ENCODE measurements at places on chromosomes 2 and 18. TPM values are rescaled to one million over a fixed set of nuclear protein-coding genes. Genes with fewer than 3 reads are reported as not detected.

GRCh38 chr2:233115741-233116140, 55.6 kb downstream of the INPP5D start:
- DNase-seq, result no peak
- no peaks in the 10 kb centered on the region for H3K36me3 ChIP-seq
- no peak overlapping the region for H3K27ac ChIP-seq
- no peaks in the 10 kb centered on the region for H3K27me3 ChIP-seq

HS1BP3 gene
- 13.4 TPM for total RNA-seq

DNA sequence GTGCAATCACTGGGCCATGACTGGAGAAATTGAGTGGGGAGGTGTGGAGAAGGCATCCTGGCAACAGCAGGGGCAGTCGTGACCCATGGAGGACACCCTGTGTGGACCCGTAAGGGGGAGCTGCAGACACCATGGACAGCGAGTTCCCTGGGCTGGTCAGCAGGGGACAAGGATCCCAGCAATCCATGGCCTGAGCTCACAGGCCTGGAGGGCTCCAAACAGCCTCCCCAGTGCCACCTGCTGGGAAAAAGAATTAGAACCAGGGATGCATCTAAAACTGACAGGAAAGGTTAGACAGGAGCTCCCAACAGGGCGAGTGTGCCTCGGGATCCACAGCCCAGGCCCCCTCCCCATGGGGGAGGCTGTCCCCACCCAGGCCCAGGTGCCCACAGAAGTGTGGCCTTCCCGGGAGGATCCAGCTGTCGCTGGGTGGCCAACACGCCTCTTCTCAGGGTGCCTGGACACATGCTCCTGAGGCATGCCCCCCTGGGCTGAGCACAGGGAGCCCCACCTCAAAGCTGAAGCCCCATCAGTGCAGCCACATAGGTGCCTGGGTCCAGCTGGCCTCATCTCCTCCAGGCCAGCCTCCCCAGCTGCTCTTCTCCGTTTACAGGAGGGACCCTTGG, 20.5 kb upstream of the KIF1A start:
- H3K36me3 ChIP-seq, result no peaks in the 10 kb centered on the region
- peaks cover 14% of the 10 kb centered on the region for H3K27me3 ChIP-seq
- peaks cover 6% of the 10 kb centered on the region for H3K4me1 ChIP-seq
- H3K27ac ChIP-seq, result no peak overlapping the region
- DNase-seq, result peak; percentile 51
- H3K4me3 ChIP-seq, result no peak overlapping the region

GRCh38 chr2:218892693-218893348, 12.2 kb downstream of the WNT10A start:
- no peak for DNase-seq
- H3K27ac ChIP-seq, result no peak overlapping the region
- peak overlapping the region; percentile 39 for H3K4me3 ChIP-seq
- peaks cover 56% of the 10 kb centered on the region for H3K27me3 ChIP-seq

DNA sequence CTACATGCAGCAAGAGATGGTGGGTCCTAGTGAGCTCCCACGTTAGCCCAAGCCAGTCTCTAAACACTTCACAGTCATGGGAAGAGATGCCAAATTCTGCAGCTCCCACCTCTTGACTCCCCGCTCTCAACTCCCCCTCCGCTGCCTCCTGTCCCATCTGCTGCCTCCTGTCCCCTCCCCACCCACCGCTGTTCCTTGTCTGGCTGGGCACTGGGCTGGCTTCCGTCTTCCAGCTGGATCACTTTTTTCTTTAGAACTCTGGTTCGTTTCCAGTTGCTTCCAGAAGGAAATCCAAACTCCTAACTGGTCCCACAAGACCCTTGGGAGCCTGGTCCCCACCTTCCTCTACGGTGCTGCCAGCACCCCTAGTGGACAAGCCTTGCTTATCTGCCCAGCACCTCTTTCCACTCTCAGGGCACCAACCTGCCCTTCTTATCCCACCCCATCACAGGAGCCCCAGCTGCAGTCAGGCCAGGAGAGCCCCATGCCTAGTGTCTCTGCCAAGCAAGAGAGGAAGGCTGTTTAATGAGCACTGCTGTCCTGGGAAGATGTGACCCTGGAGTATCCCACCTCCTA, 12.1 kb upstream of the TWIST2 start:
- H3K4me1 ChIP-seq, result no peaks in the 10 kb centered on the region
- DNase-seq, result no peak

TDRD15 gene
- total RNA-seq, result not detected

DNA sequence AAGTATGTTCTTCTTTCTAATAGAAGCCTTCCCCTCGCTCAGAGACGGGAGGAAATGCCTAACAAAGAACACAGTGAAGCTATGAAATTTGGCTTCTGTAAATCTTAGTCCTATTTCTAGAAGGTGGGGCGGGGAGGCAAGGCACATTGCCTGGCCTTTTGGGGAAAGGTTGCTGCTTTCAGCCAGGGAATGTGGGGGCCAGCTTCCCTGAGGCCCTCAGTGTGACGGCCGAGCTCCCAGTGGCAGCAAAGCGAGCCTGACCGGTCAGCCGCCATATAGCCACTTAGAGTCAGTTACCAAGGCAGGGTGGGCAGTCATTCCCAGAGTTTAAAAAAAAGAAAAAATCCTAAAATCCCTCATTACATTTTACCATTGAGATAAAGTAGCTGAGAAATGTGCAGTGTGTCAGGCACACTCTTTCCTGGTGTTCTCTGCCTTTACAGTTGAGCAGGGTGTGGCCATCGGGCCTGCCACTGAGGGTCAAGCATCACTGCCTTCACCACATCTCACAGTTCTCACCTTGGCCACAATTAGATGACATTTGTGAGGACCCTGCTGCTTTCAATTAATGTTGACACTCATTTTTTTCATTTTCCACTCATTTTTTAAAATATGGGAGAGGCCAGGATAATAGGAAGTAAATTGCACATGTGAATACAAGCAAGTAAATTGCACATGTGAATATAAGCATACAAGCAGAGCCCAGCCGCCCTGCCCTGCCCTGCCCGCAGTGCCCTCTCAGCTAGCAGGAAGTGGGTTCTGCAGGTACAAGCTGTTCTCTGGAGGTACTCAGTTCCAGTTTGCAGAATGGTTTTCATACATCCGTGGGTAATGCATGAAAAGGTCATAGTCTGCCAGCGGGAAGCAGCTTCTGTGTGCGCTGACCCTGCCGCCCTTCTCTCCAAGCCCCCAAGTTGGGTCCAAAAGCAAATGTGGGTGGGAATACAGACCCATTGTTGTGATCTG, 76.9 kb downstream of the WDSUB1 start:
- DNase-seq, result no peak
- H3K27me3 ChIP-seq, result no peaks in the 10 kb centered on the region
- H3K27ac ChIP-seq, result no peak overlapping the region
- H3K4me1 ChIP-seq, result peaks cover 26% of the 10 kb centered on the region

- no peak for DNase-seq
- H3K4me3 ChIP-seq, result no peak overlapping the region
- H3K27me3 ChIP-seq, result peaks cover 11% of the 10 kb centered on the region
- H3K36me3 ChIP-seq, result no peaks in the 10 kb centered on the region
- H3K4me1 ChIP-seq, result no peaks in the 10 kb centered on the region
Measured at GRCh38 chr2:45024600-45025291, 15.5 kb upstream of the SIX2 start.

GRCh38 chr2:24613154-24613814, 122.2 kb downstream of the NCOA1 start:
- H3K4me3 ChIP-seq, result no peak overlapping the region
- no peaks in the 10 kb centered on the region for H3K36me3 ChIP-seq
- no peaks in the 10 kb centered on the region for H3K27me3 ChIP-seq
- peaks cover 26% of the 10 kb centered on the region for H3K4me1 ChIP-seq

SALL3 gene
- total RNA-seq, result 1.2 TPM

- DNase-seq, result peak; percentile 13
- peaks cover 6% of the 10 kb centered on the region for H3K27me3 ChIP-seq
- no peak overlapping the region for H3K4me3 ChIP-seq
- H3K36me3 ChIP-seq, result no peaks in the 10 kb centered on the region
Measured at GRCh38 chr2:22904126-22904684, 480.8 kb upstream of the KLHL29 start.

- H3K4me1 ChIP-seq, result no peaks in the 10 kb centered on the region
- no peak overlapping the region for H3K4me3 ChIP-seq
Measured at GRCh38 chr2:228629251-228629650, 447.8 kb upstream of the SPHKAP start.

SKA1 gene
- total RNA-seq, result 0.38 TPM

DNA sequence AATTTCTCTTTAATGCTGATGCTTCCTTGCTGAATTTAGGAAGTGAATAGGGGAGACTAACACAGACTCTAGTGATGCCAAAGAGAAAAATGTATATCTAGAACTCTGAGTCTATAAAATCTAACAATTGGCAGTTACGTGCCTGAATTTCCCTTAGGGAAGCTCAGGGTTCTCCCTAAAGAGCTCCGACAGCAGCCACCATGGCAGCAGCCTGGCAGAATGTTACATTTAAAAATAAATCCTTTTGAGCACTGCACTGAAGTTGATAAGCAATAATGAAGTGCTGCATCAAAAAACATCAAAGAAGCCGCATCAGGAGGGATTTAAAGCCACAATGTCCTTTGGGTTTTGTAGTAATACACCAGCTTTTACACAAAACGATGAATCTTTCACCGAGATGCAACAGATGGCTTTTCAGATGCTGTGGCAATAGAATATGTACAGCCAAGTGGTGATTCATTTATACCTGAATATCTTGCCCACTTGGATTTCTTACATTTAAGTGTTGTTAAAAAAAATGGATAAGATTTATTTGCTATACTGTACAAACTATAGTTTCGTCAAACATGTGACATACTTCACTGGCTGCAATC, 291.2 kb upstream of the SESTD1 start:
- no peak for DNase-seq
- no peaks in the 10 kb centered on the region for H3K27me3 ChIP-seq
- peak overlapping the region; percentile 15 for H3K4me3 ChIP-seq
- H3K36me3 ChIP-seq, result no peaks in the 10 kb centered on the region
- no peaks in the 10 kb centered on the region for H3K4me1 ChIP-seq

DNA sequence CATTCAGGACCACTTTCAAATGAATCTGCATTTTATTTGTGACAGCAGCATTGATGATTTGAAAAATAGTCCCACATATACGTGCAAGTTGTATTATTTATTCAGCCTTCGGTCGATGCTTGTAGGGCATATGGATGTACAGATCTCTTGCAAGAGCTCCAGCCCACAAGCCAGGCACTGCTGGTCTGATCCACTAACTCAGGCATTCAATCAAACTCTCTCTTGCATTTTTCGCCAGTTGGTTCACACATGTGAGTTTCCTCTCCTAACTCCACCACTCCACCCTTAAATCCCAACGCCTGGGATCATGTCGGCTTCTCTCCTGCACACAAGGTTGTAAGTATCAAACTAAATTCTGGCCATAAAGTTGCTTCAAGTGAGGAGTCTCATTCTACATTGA, 318.7 kb downstream of the CYP26B1 start:
- no peak overlapping the region for H3K4me3 ChIP-seq
- peaks cover 27% of the 10 kb centered on the region for H3K4me1 ChIP-seq
- no peak for DNase-seq
- H3K36me3 ChIP-seq, result no peaks in the 10 kb centered on the region
- no peaks in the 10 kb centered on the region for H3K27me3 ChIP-seq
- no peak overlapping the region for H3K27ac ChIP-seq

GRCh38 chr2:148512501-148512900, 132.1 kb upstream of the EPC2 start:
- H3K27me3 ChIP-seq, result no peaks in the 10 kb centered on the region
- H3K4me1 ChIP-seq, result no peaks in the 10 kb centered on the region
- no peak overlapping the region for H3K27ac ChIP-seq
- H3K4me3 ChIP-seq, result no peak overlapping the region

GRCh38 chr2:64467096-64467843, 13.3 kb downstream of the LGALSL start:
- H3K27me3 ChIP-seq, result no peaks in the 10 kb centered on the region
- no peaks in the 10 kb centered on the region for H3K36me3 ChIP-seq
- DNase-seq, result no peak

GRCh38 chr18:23852236-23853045, 162.1 kb upstream of the TTC39C start:
- H3K36me3 ChIP-seq, result no peaks in the 10 kb centered on the region
- H3K27ac ChIP-seq, result no peak overlapping the region
- H3K27me3 ChIP-seq, result no peaks in the 10 kb centered on the region
- DNase-seq, result no peak

GRCh38 chr2:48174503-48174902, 268.2 kb upstream of the FBXO11 start:
- H3K4me1 ChIP-seq, result no peaks in the 10 kb centered on the region
- DNase-seq, result no peak
- H3K4me3 ChIP-seq, result no peak overlapping the region
- H3K36me3 ChIP-seq, result no peaks in the 10 kb centered on the region

DNA sequence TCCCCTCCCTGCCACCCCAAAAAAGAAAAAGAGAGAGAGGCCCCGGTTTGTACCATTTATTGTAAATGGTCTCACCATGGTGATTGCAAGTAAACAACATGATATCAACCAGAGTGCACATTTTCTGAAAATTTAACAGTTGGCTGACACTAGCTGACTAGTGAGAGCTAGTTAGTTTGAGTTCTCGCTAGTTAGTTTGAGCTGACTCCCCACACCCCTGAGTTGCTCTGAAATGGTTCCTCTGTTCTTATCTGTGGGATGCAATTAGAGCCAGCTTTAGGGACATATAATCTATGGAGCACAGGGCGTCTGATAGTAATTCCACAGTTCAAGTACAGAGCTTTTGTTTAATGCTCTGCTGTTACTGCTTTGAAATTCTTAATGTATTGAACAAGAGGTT, 13.1 kb downstream of the CASP10 start:
- no peak overlapping the region for H3K4me3 ChIP-seq
- H3K36me3 ChIP-seq, result peaks cover 72% of the 10 kb centered on the region
- H3K27me3 ChIP-seq, result no peaks in the 10 kb centered on the region
- H3K27ac ChIP-seq, result no peak overlapping the region
- DNase-seq, result no peak

DNA sequence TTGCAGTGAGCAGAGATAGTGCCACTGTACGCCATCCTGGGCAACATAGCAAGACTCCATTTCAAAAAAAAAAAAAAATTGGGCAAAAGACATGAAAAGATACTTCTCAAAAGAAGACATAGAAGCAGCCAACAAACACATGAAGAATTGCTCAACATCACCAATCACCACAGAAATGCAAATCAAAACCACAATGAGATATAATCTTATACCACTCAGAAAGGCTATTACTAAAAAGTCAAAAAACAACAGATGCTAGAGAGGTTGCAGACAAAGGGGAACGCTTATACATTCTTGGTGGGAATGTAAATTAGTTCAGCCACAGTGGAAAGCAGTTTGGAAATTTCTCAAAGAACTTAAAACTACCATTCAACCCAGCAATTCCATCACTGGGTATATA, 43.1 kb upstream of the CHAC2 start:
- H3K4me1 ChIP-seq, result no peaks in the 10 kb centered on the region
- no peak overlapping the region for H3K27ac ChIP-seq
- DNase-seq, result no peak
- no peaks in the 10 kb centered on the region for H3K36me3 ChIP-seq

DSEL gene
- total RNA-seq, result 2.2 TPM
